ENCODE measurements at places on chromosomes 11 and 22.

DNA sequence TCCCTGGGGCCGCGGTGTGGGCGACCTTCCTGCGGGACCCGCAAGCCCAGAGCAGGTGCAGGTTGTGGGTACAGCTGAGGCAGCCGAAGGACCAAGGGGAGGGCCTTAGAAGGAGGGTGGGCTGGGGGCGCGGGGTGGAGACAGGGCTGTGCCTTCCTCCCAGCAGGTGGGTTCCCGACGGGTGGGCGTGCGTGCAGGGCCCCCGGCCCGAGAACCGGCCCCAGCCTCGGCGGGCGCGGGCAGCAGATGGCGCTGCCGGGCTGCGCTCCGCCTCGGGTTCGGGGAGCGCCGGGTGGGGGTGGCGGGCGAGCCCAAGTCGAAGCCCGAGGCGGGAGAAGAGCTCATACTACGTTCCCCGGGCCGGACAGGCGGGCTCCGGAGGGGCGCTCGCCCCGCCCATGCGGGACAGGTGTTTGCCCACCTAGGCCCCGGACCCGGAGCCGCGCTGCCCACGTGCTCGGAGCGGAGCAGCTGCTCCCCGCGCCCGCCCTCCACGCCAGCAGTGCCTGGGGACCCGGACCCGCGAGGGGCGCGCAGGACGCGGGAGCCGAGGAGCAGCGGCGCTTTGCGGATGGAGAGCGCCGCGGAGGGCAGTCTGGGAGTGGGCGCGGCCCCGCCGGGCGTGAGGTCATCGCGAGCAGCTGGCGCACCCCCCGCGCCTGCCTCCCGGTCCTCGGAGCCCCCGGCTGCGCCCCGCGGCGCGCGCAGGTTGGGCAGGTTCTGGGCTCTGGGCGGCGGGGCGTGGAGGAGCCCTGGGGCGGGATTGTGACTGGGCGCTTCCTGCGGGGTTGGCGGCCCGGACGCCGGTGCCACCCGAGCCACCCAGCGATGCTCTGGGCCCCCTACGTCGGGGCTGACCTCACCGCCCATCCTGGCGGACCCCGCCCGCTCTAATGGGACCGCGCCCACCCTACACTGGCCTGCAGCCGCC, 25.3 kb downstream of the DUSP8 start:
- no peak for DNase-seq

- no peak for DNase-seq
These were observed 148.6 kb downstream of the LDLRAD3 start for GRCh38 chr11:36092314-36093030.

GRCh38 chr22:24772493-24773220, 1.9 kb downstream of the PIWIL3 start:
- DNase-seq: no peak

- DNase-seq: no peak
These were observed 728.1 kb downstream of the BRD1 start for GRCh38 chr22:49099496-49100124.

DNA sequence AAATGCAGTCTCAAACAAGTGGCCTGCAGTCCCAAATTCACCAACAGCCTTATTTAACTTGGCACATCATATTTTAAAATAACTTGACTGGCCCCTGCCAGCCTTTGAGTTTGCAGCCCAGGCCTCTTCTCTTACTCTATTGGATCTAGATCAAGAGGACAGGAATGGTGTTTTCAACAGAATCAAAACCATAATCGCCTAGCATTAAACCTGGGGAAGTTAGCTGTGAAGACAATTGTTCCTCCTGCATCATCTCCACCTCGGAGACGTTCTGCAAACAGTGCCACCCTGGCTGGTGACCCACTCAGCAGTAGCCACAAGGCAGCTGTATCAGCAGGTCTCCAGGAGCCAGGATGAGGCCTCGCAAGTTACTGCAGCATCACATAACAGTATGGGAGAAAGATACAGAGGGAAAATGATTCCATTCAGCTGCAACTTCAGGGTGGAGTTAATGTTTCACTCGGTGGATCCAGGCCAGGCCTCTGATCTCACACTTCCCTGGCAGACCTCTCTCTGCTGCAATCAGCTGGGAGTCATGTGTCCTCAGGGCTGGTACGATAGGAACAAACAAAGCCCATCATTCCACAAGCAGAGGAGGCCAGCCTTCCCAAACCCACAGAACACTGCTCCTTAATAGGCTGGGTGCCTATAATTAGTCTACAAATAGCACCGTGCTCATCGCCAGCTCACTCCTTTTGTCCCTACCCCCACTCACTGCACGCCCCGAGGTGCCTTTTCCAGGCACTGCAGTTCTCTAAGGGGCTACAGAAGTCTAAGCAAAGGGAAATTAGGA, 18.6 kb upstream of the SCN2B start:
- DNase-seq: peak; percentile 48

GRCh38 chr11:85673393-85673792, 8.5 kb upstream of the CREBZF start:
- DNase-seq: no peak

- DNase-seq: no peak
These were observed 34.5 kb downstream of the COMMD9 start for GRCh38 chr11:36254713-36255112.

DNA sequence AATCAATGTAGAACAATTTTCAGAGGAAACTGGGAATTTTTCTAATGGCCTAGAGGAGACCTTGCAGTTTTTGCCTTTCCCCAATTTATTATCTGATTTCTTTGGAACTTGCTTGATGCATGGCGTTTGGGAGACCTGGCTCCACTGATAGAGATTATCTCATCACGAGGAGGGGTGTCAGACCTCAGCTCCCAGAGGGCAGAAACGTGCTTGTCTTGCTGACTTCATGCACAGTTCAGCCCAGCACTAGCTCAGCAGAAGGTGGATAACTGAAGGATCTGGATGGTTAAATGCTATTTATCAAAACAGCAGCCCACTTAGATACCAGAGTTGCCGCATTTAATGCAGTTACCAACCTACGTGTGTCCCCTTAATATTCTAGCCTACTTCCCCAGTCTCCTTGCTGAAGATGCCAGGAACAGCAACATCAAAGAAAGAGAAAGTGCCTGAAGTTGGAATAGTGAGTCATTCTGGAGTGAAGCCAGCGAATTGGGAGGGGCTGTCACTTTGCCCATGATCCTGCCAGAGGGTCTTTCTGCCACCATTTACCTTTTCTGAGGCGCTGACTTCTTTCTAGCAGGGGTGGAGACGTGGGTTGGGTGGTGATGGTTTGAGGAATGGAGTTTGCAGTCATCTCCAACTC, 133.5 kb upstream of the CADM1 start:
- DNase-seq: no peak

DNA sequence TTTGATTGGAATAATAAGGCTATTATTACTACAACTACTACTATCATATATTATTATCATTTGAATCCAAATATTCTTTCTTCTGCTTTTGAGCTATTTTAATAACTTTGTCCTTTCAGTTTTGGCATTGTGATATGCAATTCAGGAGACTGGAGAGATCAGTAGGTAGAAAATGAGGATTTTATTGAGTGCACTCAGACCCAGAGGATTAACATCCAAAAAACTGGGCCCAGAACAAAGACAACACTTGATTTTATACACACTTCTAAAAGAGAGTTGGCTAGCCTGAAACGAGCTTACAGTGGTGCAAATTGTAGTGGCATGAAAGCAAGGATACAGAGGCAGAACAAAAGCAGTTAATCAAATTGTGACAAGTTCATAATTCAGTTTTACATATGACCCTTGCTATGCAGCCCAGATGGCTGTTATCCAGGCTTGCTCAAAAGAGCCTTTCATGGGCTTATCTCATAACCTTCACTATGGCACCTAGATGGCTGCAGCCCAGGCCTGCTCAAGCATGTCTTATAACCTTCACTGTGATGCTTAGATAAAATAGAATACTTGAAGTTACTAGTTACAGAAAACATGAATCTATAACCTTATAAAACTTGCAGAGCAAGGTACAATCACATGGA, 796.3 kb upstream of the RAG2 start:
- DNase-seq: no peak

DNA sequence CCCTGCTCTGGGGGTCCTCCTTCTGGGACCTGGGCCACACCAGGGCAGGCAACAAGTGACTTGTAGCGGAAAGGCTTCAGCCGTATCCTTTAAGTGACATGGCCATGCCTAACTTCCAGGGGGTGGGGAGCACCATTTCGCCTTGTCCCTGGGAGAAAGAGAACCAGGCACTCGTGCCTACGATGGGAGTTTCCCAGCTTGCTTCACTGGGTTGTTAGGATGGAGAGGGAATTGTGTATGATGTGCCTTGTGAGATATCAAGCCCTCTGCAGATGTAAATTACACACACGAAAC, 151.4 kb downstream of the CACNA1I start:
- DNase-seq: no peak

DNA sequence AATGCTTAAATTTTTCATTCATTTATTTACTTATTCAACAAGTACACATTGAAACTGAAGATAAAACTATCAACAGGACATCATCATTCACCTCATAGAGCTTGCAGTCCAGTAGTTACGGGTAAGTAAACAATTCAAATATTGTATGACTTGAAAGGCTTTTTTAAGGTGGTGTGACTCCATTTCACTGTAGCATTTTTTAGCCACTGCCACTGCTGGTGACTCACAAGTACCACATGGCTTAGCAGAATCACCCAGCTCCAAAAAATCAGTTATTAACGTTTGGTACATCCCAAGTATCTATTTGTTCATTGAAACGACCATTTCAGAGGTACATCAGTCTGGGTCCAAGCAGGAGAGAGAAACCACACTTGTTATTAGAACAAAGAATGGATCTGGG, 427.9 kb upstream of the DDI1 start:
- DNase-seq: no peak

DNA sequence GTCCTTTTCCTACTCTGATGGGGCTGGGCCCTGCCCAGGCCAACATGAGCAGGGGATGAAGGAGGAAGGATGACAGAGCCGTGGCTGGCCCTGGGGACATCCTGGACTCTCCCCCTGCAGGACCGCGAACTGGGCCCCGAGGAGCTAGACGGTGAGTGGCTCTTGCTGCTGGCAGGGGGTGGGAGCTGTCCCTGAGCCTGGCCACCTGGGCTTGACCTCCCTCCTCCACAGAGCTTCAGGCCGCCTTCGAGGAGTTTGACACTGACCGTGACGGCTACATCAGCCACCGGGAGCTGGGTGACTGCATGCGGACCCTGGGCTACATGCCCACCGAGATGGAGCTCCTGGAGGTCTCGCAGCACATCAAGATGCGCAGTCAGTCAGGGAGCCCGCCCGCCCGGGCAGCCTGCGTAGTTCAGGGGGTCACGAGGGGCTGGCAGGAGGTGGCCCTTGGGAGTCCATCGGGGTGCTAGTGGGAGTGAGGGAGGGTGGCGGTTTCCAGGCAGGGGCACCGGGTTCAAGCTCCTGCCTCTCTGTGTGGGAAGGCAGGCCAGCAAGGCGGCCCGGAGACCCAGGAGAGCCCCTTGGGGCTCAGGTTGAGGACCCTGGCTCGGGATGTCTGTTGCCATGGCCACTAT, 1.0 kb downstream of the CABP4 start:
- no peak for DNase-seq

DNA sequence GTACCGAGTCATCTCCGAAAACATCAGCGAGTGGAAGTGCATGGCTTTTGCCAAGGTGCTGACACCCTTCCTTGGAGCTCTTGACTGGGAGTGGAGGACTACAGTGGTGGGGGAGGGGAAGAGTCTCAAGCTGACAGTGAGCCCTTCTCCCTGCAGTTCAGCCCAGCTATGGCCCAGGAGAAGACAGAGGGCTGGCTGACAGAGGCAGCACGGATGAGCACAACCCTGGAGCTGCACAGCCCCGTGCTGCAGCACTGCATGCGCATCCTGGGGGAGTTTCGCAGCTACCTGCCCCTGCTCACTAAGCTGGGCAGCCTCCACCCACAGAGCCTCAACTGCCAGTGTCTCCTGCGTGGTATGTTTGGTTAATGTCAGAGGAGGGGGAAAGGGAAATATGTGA, 41.4 kb downstream of the DNHD1 start:
- DNase-seq: no peak

- DNase-seq: peak; percentile 75
These were observed 1.6 kb upstream of the EHBP1L1 start for GRCh38 chr11:65574109-65574810.

GRCh38 chr11:6237266-6237665, 1.6 kb upstream of the CNGA4 start:
- no peak for DNase-seq

GRCh38 chr11:127943152-127943551, 644.2 kb downstream of the ETS1 start:
- no peak for DNase-seq

- no peak for DNase-seq
These were observed 20.4 kb downstream of the P2RX3 start for GRCh38 chr11:57358543-57358961.

- no peak for DNase-seq
These were observed 28.1 kb upstream of the LDHA start for GRCh38 chr11:18366286-18366685.

DNA sequence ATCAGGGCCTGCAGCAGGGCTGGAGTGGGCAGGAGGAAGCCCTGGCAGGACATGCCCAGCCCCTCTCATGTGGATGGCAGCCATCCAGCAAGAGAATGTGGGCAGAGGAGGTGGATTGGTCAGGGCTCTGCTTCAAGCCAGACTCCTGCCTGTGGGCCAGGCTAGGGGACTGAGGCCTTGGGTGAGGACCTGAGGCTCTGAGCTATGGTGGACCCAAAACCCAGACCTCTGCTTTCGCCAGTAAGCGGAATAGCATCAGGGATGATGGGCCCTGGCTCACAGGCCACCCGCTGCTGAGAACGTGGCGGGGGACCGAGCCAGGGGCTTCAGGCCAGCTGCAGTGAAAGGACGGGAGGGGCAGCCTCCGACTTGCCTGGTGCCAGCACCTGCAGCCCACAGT, 57.4 kb downstream of the LINC01488 start:
- no peak for DNase-seq

GRCh38 chr22:38415046-38415445, 40.0 kb downstream of the KCNJ4 start:
- no peak for DNase-seq

DNA sequence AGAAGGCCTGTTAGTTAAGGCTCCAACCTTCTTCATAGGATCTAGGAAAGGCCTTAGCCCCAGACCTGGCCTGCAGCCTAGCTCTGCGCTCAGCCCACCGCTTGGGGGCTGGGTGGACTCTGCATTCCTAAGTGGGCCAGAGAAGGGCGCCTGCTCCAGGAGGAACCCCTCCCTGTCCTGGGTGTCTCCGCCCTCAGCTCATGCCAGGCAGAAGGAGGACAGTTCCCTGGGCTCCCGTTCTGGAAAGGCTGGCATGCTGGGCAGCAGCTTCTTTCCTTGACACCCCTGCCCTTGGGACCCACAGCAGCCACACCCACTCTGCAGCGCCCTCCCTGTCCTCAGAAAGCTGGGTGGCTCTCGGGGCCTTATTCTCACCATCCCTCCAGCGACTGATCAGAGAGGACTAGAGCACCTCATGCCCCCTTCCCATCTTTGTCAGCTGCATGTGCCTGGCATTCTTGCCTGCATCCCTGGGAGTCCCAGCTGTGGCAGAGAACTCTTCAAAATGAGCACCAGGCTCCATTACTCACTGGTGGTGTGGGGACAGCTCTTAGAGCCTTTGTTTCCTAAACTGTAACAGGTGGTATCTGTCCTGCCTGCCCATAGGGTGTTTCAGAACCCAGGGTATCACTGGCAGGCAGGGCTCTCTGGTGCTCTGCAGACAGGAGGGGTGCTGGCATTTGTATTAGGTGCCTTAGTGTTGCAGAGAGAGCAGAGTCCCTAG, 20.3 kb upstream of the MYRF start:
- no peak for DNase-seq

GRCh38 chr11:123020968-123021367, 39.3 kb upstream of the BSX start:
- DNase-seq: no peak
